ENCODE measurements at places on chromosomes 1 and 21.

DNA sequence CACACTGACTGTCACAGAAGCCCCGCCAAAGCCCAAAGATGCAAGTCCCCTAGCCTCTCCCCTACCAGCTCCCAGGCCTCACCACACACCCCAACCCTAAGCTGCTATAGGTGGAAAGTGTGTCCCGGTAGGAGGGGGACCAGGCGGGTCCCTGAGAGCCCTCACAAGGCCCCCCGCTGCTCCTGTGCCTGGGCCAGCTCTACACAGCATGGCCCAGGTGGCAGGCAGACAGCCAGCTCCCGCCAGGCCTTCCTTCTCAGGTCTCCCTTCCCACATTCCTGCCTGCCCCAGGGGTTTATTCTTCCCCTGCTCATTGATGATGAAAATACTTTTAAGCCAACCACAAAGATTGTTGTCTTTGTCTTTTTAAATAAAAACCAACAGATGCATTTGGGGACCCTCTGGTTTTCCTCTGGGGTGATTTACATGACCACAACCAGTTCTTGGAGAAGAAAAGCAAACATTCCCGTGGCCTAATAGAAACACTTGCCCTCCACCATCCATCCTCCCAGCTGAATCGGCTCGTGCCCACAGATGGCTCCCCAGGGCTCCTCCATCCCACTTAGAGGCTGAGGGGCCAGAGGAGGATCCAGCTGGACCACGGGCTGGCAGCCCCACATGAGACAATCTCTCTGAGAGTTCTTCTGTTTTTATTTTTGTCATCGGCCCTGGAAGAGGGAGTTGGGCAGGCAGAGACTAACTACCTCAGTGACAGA is 93.1 kb downstream of the DMRTB1 start:
- no peak for DNase-seq

- no peak for DNase-seq
These were observed 29.4 kb downstream of the VAV3 start for GRCh38 chr1:107935396-107936064.

GRCh38 chr1:207810173-207810572 is 58.3 kb downstream of the CD46 start:
- peak; percentile 50 for DNase-seq

DNA sequence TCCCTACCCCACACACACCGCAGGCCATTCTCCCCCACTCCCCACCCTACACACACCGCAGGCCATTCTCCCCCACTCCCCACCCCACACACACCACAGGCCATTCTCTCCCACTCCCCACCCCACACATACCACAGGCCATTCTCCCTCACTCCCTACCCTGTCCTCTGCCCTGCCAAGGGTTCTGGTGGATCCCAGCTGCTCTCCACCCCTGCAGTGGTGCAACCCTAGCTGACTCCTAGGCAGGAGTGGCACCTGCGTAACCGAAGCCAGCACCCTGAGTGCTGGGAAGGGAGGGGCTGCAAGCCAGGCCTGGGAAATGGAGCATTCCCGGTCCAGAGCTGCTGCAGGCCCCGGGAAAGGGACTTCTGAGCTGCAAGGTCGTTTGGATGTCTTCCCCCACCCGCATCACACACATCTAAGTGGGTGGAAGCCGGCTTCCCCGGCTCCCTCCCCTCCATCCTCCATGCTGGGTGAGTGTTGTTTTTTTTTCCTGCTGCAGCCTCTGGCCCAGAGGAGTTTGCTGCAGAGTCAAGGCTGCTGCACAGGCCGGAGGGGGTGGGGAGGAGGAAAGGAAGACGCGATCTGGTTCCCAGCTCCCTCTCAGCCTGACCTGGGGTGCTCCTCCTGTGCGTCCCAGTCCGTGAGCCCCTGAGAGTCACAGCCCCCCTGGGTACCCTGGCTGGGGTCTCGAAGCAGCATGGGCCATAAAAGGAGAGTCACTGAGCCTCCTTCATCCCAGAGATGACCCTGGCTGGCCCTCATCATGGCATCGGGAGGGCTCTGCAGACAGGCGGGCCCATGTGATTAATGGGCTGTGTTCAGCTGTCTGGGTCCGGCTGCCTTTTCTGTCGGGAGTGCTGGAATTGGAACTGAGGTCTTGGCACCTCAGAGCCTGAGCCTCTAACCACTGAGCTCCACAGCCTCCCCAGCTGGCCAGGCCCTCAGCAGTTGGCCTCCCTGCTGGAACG is 16.1 kb downstream of the H6PD start:
- DNase-seq = no peak

- DNase-seq = no peak
These were observed 492.2 kb upstream of the DAB1 start for GRCh38 chr1:57916041-57916440.

DNA sequence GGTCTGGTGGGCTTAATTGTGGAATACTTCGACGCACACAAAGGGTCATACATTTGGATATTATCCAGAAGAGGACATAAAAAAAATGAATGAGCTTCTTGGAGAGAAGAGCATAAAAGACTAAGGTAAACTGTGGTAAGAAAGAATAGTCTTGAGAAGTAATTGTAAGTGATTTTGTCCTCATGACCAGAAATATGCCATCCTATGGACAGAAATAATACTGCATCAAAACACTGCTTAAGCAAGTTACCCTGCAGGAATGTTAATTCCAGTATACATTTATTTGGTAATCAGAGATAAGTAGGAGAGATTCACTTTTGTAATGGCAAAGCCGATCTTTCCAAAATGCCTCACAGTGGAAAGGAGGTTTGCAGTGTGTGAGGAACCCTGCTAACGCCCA is 111.9 kb downstream of the NRIP1 start:
- no peak for DNase-seq

GRCh38 chr1:9785406-9785805 is 38.4 kb downstream of the CLSTN1 start:
- DNase-seq = no peak

DNA sequence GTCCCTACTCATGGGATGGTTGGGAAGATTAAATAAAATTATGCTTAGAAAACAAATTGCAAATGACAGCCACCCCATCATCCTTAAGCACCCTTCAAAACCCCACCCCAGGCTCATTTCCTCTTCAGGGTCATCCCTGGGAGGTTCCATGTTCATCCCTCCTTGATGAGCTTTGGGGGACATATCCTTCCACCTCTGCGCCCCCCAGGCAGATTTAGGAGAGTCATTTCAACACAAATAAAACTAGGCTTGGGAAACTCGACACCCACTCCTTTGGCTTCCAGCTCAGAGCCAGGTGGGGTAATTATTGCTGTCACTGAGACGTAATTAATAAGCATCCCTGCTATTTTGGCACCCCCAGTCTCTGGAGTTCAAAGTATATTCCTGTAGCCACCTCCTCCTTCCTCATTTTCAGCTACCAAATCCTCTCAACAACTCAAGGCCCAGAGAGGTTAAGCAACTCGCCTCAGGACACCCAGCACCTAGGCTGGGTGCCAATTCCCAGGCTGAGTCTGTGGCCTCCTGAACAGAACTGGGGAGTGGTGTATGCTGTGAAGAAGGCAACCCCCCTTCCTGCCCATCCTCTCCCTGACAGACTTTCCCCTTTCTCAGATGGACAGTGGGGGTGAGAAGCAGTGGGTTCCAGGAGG is 595 bp downstream of the CRYBG2 start:
- DNase-seq = no peak

DNA sequence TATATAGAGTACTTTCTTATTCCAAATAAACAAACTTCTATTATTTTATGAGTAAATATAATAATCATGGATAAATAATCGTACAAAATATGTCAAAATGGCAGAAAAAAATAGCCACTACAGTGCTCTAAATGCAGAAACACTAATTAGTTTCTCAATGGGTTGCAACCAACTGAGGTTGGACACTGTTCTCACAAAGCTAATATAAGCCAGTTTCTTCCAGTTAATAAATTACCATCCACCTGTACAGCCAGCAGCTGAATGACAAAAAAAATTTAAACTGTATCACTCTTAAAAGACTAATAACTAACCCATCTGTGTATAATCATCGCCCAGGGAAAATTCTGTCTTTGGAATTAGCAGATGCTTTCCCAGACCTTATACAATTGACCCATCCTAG is 36.9 kb downstream of the GDAP2 start:
- no peak for DNase-seq

DNA sequence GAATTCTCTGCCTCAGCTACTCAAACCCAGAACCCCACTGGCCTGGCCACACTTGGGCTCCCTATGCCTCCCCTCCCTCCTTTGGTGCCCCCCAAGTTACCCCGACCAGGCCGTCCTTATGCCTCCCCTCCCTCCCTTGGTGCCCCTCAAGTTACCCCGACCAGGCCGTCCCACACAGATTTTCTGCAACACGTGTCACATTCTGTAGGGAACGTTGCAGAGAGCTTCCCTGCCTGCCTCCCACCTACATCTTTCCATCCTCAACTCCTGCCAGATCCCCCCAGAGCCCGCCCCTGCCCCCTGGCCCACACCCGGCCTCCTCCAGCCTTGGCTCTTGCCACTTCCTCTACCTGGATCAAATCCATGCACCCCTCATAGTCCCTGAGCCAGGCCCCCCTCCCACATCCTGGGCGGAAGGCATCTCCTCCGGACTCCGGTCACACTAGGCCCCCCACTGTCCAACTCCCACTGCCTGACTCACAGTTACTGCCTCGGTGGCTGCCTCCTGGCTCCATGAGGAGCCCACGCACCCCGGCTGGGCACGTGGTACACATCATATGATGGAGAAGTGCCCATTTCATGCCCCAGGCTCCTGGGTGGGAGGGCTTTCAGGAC is 41.2 kb downstream of the KCNAB2 start:
- DNase-seq = no peak

- DNase-seq = no peak
These were observed 19.8 kb downstream of the RPRD2 start for GRCh38 chr1:150383631-150384324.

- DNase-seq = no peak
These were observed 132.4 kb upstream of the TMEM51 start for GRCh38 chr1:15020943-15021745.

DNA sequence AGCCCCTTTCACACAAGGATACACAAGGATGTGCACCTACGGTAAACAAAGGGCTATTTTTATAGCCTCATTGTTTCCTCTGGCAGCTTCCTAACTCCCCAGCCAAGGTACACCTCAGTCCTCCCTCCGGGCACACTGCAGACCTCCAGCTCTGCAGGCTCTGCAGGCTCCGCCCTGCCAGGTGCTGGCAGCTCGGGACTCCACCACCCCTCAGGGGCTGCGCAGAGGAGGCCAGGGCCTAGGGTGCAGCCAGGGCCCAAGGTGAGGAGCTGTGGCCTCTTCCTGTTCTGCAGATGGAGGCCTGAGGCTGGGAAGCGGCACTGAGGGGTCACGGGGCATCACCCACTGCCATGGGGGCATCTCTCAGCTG is 19.8 kb upstream of the CLSTN1 start:
- DNase-seq = no peak

DNA sequence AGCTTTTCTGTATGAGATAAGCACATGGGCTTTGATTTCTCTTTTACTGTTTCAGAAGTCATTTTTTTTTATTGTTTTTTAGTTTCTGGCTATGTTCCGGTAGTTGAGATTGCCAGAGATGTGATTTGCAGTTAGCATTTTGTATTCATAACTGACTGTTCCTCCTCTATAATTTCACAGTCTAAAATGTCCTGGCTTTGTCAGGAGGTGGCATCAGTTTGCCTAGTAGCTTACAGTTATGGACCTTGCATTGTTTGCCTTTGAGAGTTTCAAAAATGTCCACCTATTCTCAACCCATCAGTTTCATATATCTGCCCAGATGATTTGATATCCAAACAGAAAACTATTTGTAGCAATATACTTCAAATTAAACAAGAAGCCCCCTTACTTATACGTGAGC is 39.5 kb upstream of the ST6GALNAC3 start:
- DNase-seq = no peak

DNA sequence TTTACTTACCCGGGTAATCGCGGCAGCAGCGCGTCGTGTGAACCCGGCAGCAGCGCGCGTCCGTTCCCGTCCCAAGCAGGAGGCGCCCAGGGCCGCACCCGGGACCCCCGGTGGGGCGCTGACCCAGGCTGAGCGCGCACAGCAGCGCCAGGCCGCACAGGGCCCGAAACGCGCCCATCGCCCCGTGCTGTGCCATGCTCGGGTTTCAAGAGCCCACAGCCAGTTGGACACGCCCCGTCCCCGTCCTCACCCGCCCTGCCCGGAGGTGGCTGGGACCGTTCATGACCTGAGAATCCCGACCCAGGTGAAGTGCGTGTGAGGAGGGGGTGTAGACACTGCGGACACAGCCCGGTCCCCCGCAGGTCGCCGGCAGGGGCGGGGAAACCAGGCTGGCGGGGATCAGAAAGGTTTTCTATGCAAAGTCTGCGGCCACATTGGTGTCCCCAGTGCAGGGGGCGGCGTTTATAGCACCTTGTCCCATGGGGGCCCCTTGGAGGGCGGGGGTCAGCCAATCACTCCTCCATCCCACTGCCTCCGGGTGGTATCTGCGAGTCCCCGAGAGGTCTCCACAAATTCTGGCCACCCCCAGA is at the start of gene TNFRSF18:
TSS of gene TNFRSF18 (minus strand) at position 217 of the 590 bp plus-strand sequence. CDS start at position 196, 21 bp downstream.
- DNase-seq = no peak

DNA sequence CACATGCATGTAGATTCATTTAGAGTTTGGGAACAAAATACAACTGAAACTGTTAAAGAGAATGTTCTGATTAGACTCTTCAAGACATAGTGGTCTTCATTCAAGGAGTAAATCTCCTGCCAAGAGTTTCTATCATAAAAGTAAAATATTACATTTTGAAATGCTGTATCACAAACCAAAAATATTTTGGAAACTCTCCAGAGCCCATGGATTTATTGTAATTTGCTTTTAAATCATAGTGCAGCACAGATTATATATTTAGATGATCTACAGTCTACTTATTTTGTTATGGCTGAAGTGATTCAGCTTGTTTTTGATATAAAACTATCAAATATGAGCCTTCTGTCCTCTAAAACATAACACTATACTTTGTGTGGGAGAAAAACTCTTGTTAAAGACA is 105.3 kb downstream of the DISP1 start:
- no peak for DNase-seq

GRCh38 chr1:156157966-156158365 is 4.6 kb downstream of the SEMA4A start:
- DNase-seq = no peak

DNA sequence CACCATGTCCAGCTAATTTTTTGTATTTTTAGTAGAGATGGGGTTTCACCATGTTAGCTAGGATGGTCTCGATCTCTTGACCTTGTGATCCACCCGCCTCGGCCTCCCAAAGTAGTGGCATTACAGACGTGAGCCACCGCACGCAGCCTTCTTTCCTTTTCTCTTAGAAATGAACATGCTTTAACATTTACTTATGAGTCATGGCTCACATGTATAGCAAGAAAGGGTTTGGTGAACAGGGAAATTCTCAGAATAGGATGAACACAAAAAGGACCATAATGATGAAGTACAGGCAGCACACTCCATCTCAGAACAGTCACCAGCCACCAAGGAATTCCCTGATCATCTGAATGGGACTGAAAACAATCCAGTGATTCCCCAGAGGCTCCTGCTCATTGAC is 9.4 kb upstream of the VAMP4 start:
- DNase-seq = no peak

DNA sequence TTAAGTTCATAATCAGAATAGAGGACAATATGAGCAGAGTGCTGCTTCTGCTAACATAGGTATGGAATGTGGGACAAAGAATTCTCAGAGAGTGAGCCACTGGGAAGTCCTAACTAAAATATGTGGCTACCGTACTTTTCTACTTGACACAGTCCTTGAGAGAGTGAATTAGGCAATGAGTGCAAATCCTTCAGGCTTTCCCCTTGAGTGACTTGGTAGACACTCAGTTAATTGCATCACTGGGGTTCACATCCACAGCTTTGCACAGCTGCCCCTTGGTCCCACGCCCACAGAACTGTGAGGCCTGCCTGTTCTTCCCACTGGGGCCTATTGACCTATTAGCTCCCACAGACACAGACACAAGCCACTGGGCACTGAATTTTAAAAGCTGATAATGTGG is 40.5 kb upstream of the PAXBP1 start:
- no peak for DNase-seq

Measured in keratinocyte (primary cell).